HT1080 (cell line): ENCODE measurements at places on chromosomes 12 and 14. TPM values are rescaled to one million over a fixed set of nuclear protein-coding genes. Genes with fewer than 3 reads are reported as not detected.

DNA sequence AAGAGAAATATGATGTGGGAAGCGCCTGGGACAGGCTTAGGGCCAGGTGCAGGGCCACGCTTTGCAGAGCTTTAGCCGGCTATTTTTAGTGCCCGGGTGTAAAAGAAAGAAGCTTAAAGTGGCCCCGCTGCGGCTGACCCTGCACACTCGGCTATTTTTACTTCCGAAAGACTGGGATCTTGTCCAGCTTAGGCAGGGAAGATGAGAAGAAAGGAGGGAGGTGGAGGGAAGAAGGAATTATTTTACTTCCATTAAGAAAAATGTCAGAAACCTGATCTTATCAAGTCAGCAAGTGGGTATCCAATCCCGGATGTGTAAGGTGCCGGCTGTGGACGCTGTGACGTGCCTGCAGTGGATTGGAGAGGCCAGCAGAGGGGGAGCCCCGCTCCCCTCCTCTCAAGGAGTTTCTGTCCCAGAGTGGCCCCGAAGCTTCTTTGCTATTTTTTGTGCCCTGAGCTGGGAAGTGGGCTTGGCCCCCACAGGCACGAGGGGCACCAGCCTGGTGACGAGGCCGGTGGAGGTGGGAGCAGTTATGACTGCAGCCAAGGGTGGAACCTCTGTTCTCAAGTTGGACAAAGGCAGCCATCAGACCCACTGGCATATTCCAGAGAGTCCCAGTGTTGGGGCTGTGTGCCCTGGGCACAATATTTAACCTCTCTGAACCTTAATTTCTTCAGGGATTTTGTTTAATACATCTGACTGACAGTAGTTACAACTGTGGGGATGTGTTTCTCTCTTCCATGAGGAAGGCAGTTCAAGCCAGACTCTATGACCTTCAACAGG, 97.7 kb downstream of the ESRRB start:
- DNase-seq: no peak

DNA sequence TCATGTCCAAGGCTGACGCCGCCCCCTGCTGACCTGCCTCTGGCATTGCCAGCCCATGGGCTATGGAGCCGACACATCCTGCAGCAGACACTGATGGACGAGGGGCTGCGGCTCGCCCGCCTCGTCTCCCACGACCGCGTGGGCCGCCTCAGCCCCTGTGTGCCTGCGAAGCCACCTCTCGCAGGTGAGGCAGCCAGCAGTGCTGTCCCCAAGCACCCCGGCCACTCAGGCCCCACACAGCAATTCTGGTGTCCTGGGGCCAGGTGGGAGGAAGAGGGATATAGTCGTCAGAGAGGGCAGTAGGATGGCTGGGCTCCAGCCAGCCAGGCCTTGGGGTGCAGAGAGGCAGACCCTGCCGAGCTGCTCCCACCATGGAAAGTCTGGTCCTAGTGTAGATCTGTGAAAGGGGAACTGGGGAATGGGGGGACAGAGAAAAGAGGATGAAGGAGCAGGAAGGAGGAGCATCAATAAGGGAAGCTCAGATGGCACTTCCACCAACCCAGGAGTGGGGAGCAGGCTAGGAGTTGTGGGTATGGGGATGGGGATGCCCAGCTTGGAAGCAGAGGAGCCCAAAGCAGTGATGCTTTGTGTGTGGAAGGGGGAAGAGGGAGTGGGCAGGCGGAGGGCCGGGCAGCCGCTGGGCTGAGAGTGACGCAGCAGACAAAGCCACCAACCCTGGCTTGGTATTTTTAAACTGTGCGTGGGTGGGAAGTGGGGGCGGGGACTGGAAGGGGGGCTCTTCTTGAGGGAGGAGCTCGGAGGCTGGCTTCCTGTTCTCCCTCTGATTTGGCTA, 4.7 kb downstream of the NAB2 start:
- DNase-seq: peak; percentile 37

DNA sequence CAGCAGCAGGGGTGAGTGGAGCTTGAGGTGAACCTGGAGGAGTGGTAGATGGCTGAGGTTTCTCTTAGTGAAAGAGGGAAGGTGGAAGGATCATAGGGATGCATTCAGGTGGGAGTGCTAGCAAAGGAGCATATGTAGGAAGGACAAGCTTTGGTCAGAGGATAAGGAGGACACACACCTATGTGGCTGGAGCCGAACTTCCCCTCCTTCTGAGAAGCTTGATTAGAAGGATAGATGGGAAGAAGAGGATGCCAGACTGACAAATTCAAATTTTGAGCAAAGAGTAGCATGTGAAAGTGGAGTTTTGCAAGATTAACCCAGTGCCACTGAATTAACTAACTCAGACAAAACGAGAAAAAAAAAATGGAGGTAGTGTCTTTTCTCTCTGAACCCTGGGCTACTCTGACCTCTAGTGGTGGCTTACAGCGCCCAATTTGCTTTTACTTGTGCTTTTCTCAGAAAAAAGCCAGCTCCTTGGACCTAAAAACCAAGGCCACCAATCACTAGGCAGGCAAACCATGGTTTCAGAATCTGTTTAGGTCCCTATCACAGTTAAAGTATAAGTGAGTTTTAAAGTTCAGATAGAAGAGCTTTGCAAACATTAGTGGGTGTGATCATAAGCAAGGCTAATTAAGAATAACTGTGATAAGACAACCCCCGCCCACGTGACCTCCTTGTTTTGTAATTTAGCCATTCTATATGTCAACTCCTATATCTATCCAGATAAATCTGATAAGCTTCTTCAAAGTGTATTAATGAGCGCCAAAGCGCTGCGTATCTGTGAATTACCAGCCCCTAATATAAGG, 15.5 kb downstream of the EMP1 start:
- peak; percentile 72 for DNase-seq

GRCh38 chr14:103528587-103529382, at the start of gene TRMT61A:
Gene TRMT61A (plus strand): TSS chr14:103529196. CDS start chr14:103529979, 783 bp downstream.
- peak; percentile 68 for DNase-seq

DNA sequence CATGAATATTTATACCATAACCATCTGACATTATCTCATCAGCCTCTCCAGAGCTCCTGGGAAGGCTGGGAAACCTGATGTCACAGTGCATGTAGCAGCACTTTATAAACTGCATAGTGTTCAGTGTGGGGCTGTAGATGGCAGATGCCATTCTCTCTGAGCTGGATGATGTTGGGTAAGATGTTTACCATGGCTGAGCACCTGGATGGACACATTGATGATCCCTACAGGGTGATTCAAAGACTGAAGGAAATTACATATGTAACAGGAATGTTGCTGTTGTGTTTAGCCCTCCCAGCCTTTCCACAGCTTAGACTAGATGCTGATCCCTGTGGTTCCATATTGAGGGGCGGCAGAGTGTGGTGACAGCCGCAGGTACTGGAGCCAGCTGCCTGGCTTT, 37.4 kb downstream of the IFT43 start:
- peak; percentile 15 for DNase-seq

Gene STAT2
- total RNA-seq: 32.7 and 33.1 TPM in 2 replicates

Gene FLVCR2
- total RNA-seq: 0.67 and 0.85 TPM in 2 replicates

Gene DENND5B
- 11.7 and 15.6 TPM in 2 replicates for total RNA-seq

Gene LIN7A
- total RNA-seq: 1.1 and 1.8 TPM in 2 replicates
